ENCODE measurements at places on chromosomes 6 and 20.

- DNase-seq = no peak
Measured at GRCh38 chr20:4052139-4052480, 36.8 kb upstream of the RNF24 start.

GRCh38 chr6:117477988-117478852 is 4.3 kb upstream of the DCBLD1 start:
- peak; percentile 33 for DNase-seq

- no peak for DNase-seq
Measured at GRCh38 chr6:42512579-42512978, 51.2 kb upstream of the UBR2 start.

- no peak for DNase-seq
Measured at GRCh38 chr6:126914801-126915200, 203.7 kb upstream of the RSPO3 start.

GRCh38 chr20:44079291-44079690 is 107.7 kb downstream of the JPH2 start:
- DNase-seq = no peak

GRCh38 chr20:8127553-8128255 is 4.4 kb upstream of the PLCB1 start:
- DNase-seq = no peak

GRCh38 chr6:30727920-30728553 is 7.9 kb downstream of the TUBB start:
- no peak for DNase-seq

- no peak for DNase-seq
Measured at GRCh38 chr6:161151660-161152526, 122.0 kb downstream of the AGPAT4 start.

DNA sequence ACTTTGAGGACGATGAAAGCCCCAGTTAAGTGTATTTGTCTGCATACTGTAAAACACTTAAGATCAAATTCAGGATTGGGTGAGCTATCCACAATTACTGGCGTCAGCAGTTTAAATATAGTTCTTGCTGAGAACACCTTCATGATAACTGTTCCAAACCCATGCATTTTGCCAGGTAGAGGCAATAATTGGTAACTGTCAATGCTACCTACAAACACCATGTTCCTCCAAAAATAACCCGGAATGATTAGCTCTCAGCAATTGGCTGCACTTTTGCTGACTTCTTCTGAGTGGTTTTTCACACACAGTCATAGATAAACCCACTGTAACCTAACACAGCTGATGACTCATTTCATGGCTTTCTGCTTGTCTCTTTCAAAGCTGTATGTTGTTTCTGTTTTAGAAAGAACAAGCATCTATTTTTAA is 1358.6 kb upstream of the GJE1 start:
- DNase-seq = peak; percentile 79

DNA sequence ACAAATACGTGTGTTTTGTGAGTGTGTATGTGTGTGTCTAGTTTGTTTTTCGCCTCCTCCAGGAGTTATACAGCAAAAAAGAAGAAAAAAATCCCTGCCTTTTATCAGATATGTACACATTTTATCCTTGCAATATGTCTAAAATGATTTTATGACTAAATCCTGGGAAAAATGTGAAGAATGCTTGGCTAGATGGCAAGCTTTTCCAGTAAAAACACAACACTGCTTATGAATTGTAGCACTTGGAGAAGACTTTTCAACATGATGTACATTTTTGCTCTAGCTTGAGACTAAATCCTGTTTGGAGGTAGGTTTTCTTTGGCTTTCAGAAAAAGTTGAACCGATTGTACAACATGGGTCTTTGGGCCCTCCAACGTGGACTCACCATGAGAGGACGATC is 160.2 kb downstream of the GMPR start:
- DNase-seq = no peak

GRCh38 chr6:150978624-150979023 is 113.1 kb downstream of the MTHFD1L start:
- no peak for DNase-seq

Data from epithelial cell of esophagus (primary cell).